ENCODE measurements at places on chromosomes 7 and 10. TPM values are rescaled to one million over a fixed set of nuclear protein-coding genes. Genes with fewer than 3 reads are reported as not detected.

LIPK gene
- total RNA-seq = 3.3 TPM

DNA sequence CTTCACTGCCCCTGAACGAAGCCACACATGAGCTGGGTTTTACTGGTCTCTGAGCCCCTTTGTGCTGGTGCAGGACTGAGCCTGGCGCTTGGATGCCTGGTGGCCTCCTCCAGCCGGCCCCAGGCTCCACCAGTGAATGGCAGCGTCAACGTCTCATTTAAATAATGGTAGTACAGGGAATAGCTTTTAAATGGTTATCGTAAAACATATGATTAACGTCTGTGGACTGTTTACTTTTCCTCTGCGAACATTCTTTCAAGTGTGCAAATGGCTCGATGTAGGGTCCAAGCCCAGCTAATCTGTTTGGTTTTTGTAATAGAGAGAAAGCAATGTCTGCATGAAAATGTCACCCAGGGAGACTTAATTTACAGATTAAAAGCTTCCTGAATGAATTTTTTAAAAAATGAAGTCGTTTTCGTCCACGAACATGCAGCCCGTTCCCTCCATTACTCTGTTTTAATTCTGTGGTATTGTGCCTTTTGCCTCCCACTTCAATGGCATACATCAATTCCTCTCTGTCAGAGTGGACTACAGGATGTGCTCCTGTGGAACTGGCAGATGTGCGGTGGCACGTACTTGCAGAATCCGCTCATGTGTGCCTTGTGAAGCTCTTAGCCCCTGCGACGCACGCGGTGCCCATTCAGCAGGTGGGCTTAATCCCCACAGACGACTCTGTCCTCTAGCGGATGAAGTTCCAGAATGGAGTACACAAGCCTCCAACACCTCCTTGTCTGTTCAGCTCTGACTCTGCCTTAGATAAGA is 192.7 kb downstream of the TCF7L2 start:
- ATAC-seq = no peak

DNA sequence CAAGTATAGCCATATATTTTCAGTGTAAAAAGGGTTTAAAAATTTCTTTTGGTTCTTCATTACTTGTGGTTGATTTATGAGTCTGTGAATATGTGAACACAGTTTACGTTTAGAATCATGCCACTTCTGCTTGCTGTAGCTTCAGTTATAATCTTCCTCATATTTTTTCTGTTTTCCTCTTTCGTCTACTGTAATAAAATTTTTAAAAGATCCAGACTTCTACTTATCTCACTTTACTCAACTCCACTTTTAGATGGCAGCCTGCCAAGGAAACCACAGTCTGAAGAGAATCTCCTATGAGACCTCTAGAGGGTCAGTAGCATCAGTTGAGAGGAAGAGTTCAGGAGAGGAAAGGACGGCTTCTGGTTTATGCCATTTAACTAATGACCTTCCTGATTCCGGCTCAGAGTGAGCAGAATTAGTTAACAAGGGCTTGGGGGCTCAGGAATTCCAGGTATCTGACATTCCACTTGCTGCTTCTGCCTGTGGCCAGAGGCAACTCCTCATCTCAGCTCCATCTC is 21.4 kb downstream of the CREB5 start:
- ATAC-seq = no peak

CAV1 gene
- 40.6 TPM for total RNA-seq

FEZF1 gene
- not detected for total RNA-seq

SUN3 gene
- not detected for total RNA-seq

- ATAC-seq = no peak
Measured at GRCh38 chr10:132612571-132613504, 75.3 kb downstream of the INPP5A start.

DNA sequence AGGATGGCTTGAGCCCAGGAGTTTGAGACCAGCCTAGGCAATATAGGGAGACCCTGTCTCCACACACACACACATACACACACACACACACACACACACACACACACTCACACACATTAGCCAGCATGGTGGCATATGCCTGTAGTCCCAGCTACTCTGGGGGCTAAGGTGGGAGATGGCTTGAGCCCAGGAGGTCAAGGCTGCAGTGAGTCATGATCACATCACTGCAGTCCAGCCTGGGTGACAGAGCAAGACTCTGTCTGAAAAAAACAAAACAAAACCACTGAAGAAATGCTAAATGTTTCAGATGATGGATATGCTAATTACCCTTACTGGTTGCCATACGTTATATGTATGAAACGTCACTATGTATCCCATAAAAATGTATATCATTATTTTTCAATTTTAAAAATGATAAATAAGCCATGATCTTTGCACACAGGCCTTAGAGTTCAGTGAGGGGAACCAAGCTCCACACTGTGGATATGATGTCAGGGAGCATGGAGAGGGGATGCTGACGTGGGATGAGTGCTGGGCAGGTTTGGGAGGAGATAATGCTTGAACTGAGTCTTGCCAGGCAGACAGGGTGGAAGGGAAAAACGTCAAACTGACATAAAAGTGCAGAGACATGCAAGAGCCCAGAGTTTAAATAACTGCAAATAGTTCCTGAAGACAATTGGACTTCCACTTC is 45.9 kb upstream of the ARHGAP12 start:
- no peak for ATAC-seq

- no peak for ATAC-seq
Measured at GRCh38 chr7:159068893-159069448, 75.7 kb downstream of the VIPR2 start.

ENTPD1 gene
- 9.2 TPM for total RNA-seq

KLF14 gene
- not detected for total RNA-seq

DNA sequence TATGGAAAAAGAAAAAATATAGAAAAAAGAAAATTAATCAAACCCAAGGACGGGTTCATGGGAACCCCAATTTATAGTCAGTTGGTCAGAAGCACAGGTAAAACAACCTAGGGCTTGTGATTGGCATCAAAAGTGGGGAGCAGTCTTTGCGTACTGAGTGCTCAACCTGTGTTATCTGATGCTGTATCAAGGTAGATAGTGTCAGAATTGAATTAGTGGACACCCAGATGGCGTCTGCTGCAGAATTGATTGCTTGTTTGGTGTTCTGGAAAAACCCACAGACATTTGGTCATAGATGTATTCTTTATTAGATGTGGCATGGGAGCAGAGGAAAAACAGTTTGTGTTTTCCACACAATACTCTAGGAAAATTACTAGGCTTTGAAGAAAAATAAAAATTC is 39.6 kb downstream of the NEUROG3 start:
- ATAC-seq = no peak

SPOCK2 gene
- 1.5 TPM for total RNA-seq

DNA sequence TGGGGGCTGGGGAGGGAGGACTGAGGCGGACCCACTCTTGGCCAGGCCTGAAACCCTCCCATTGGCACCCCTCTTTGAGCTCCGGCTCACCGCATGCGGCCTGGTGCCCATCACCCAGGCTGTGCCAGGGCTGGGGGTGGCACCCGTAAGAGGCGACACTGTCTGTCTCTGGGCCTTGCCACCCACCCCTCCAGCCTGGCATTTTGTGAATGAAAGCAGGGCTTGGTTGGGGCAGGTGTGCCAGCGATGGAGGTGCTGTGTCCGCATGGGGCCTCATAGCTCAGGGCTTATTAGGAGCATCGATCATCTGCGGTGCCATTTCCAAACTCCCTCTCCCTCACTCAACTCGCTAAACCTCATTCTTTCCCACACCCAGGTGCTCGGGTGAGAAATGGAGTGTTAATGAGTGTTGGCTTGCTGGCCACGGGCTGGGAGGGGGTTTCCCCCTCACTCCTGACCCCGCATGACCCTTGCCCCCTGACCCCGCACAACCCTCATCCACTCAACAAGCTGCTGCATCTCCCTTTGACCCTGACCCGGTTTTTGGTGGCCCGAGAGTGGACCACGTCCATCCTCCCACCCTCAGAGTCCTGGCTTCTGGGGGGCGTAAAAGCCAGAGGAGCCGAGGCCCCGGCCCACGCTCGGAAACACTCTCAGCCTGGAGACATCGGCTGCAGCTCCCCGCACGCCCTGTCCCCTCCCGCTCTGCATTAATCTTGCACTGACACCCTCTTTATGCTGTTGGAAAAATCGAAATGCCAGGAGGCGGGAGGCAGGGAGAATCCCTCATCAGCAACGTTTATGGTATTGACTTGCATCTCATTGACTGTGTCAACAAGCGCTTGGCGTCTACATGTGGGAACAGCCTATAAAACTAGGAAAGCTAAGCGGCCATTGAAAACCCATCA is 161.2 kb downstream of the DNAJB6 start:
- ATAC-seq = no peak

DNA sequence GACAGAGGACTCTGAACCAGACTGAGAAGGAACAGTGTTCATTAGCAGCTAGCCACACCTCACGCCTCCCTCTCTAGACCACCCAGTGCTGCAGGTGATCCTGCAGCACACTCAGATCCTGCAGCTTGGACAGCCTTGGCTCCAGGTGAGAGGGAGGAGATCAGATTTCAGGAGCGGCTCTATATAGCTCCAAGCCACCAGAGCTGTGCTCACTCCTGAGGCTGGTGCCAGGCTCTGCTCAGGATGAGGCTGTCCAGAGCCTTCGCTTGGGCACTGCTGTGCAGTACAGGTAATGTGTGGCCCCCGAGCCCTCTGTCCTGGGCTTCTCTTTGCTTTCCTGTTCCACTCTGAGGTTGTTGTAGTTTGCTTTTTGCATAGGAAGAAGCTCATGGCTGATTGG is 42.4 kb downstream of the C10orf120 start:
- no peak for ATAC-seq

- no peak for ATAC-seq
Measured at GRCh38 chr10:110498982-110499795, 1.5 kb downstream of the DUSP5 start.

WIPF3 gene
- total RNA-seq = 1.2 TPM

- ATAC-seq = no peak
Measured at GRCh38 chr10:19549503-19549902, 266.7 kb upstream of the PLXDC2 start.

DNA sequence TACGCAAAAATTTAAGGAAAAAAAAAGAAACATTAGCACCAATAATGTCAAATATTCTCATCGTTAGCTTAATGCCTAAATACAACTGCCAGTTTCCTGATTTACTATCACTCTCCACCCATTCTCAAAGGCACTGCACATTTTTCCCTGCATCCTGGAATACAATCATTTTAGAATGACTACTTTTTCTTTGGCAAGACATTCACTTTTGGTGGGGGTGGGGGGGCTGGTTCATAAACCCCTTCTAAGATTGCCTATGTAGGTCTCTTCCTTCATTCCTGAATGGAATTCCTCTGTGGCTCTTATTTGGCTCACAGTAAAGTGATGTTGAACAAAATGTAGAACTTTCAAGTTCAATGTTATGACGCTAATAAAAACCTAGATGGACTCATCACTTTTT is 74.3 kb downstream of the RNLS start:
- ATAC-seq = no peak

GRCh38 chr7:50329775-50330174 is 25.3 kb downstream of the IKZF1 start:
- no peak for ATAC-seq

- peak; percentile 53 for ATAC-seq
Measured at GRCh38 chr10:132654708-132655661, 117.4 kb downstream of the INPP5A start.
